ENCODE measurements at places on chromosomes 16 and 17. TPM values are rescaled to one million over a fixed set of nuclear protein-coding genes. Genes with fewer than 3 reads are reported as not detected.

DNA sequence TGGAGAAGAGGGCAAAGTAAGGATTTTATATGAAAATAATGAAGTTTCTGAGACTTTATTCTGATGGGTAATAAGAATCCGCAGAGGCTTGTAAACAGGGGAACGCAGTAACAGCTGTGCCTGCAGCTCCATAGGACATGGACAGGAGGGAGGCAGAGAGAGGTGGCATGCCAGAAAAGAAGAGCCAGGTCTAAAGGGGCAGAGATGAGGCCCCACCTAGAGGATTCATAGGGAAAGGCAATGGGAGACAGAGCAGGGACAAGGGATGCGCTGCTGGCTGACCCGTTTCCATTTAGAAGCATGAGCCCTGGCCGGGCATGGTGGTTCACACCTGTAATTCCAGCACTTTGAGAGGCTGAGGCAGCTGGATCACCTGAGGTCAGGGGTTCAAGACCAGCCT lies 340.3 kb upstream of the CDH5 start:
- no peak for DNase-seq

- no peak for DNase-seq
Observed at GRCh38 chr16:77434022-77434529, 758 bp downstream of the ADAMTS18 start.

The TEX19 gene
- total RNA-seq = not detected

DNA sequence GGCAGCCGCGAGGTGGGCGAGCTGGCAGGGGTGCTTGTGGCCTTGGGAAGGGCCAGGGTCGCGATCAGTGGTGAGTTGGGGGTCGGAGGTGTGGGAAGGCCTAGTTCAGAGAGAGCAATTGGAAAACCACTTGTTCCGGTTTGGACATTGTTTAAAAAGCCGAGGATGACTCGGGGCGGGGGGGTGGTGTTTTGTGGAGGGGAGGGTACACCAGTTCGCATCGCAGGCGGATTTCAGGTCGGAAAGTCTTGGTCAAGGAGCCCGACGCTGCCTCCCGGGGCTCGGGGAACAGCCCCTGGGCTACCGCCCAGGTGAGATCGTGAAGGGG lies 66.4 kb downstream of the KPNA2 start:
- no peak for DNase-seq

DNA sequence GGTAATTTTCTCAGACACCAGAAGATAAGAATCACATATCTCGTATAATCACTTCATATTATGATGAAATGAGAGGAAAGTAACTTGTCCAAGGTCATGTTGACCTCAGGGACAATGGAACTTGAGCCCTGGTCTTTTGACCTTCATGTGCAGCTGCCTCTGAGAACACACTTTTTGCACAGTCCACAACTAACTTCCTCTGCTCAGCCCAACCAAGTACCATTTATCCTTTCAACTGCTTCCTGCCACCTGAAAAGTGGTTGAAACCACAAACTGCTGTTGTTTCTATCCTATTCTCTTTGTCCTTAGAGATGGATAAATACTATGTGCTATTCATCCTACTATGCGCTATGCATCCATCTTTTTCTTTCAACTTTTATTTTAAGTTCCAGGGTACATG lies 2.3 kb upstream of the CCL1 start:
- no peak for DNase-seq

DNA sequence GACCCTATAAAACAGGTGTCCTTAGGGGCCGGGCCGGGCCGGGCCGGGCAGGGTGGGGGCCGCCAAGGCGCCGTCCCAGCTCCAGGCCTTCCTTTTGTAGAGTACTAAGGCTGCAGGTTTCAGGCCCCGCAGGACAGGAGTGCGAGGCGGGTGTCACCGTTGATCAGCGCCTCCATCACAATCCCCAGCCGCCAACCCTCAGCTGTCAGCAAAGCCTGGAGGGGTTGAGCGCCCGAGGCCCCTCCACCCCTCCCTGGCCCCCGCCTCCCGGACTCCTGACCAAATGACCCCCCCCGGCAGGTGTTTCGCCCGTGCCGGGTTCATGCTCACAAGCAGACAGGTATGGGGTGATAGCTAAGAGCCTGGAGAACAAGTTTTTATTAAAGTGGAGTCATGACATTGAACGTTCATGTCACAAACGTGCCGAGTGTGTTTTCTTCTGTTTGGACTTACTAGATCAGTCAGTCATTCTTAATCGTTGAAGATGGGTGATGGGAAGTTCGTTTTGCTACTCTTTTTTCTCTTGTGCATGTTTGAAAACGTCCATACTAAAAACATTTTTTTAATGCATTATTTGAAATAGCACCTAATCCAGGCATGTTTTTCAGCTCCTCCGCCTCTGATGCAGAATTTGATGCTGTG lies 534 bp downstream of the ARL2BP start:
- DNase-seq = no peak

The CSH2 gene
- total RNA-seq = not detected

DNA sequence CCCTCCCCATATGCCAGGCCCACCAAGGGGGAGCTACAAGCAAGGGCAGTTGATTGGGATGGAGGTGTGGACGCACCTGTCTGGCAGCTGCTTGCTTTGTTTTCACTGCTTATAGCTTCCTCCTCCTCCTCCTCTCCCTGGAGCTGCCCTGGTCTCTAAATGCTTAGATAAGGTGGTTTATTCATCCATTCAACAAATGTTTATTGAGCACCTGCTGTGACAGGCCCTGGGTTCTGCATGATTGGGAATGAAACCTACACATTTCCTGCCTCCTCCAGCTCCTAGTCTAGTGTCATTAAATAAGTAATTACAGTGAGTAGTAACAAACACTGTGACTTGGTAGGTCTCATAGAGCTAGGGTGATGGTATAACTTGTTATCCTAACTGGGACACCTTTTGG lies 17.4 kb upstream of the MAP3K14 start:
- no peak for DNase-seq

The SLC16A6 gene
- total RNA-seq = 2.5 TPM

The TM4SF5 gene
- total RNA-seq = not detected

DNA sequence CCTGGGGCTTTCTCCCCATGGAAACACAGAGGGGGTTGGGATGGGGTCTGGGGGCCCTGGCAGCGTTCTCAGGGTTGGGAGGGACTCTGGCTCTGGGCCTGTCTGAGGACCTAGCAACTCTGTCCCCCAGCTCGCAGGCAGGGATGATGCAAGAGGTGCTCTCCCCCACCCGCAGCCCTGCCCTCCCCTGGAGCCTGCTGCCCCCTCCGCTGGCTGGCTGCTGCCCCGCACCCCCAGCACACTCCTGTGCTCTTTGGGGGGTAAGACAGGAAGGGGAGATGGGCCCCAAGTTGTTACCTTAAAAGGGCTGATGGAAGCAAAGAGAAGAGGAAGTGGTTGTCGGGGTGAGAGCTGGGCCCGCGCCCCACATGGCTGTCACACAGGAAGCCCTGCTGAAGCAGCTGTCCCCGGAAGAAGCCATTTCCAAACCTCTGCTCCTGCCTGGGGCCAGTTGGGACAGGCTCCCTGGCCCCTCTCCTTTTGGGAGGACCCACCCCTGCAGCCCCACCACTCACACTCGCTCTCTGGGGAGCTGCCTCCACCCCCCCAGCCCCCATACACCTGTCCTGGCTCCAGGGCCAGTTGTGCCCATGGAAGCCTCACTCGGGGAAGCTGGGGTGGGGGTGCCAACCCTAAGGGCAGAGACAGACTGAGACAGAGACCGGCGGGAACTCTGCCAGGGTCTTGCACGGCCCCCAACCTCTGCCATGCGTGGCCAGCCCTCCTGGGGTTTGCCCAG lies 2.5 kb downstream of the CORO1A start:
- DNase-seq = no peak
